Smooth muscle cell of bladder (primary cell): ENCODE measurements at places on chromosomes 2 and 18. TPM values are rescaled to one million over a fixed set of nuclear protein-coding genes. Genes with fewer than 3 reads are reported as not detected.

Gene TIA1
- total RNA-seq = 100 and 114 TPM in 2 replicates

Gene REG3G
- total RNA-seq = not detected in 2 replicates

Gene CTNNA2
- not detected in 2 replicates for total RNA-seq

Gene GCKR
- 0.14 and 0.55 TPM in 2 replicates for total RNA-seq

Gene CELF4
- total RNA-seq = 0.09 TPM in 1 of 2 replicates, not detected in the other

Gene EEF1B2
- total RNA-seq = 913 and 943 TPM in 2 replicates

Gene CYRIA
- total RNA-seq = 2.8 and 3.7 TPM in 2 replicates

Gene LCLAT1
- total RNA-seq = 10.7 and 12.7 TPM in 2 replicates

Gene UGT1A8
- total RNA-seq = 0.37 and 0.71 TPM in 2 replicates

Gene RFX8
- 1.3 and 2.0 TPM in 2 replicates for total RNA-seq

Gene GAL3ST2
- 0.18 TPM in 1 of 2 replicates, not detected in the other for total RNA-seq

Gene RBBP8
- 16.4 and 17.5 TPM in 2 replicates for total RNA-seq

Gene POMC
- 0.57 and 2.8 TPM in 2 replicates for total RNA-seq

Gene VIL1
- total RNA-seq = not detected in 2 replicates

Gene IMP4
- total RNA-seq = 84.8 and 97.4 TPM in 2 replicates

Gene CCL20
- 0.28 TPM in 1 of 2 replicates, not detected in the other for total RNA-seq

Gene CDH7
- under 0.01 TPM in 1 of 2 replicates, not detected in the other for total RNA-seq

Gene DCTN1
- total RNA-seq = 186 and 223 TPM in 2 replicates

Gene SKA1
- total RNA-seq = 6.6 and 8.1 TPM in 2 replicates

Gene CFAP53
- 0.71 and 0.74 TPM in 2 replicates for total RNA-seq

Gene FIGN
- total RNA-seq = 0.43 and 0.65 TPM in 2 replicates

Gene POLE4
- 29.0 and 30.0 TPM in 2 replicates for total RNA-seq

Gene LRRC30
- total RNA-seq = not detected in 2 replicates

Gene MRPL30
- 28.4 and 38.1 TPM in 2 replicates for total RNA-seq

Gene WNT10A
- not detected in 2 replicates for total RNA-seq

Gene ALPI
- total RNA-seq = not detected in 2 replicates

Gene DAPL1
- not detected in 2 replicates for total RNA-seq

Gene APCDD1
- 0.09 and 1.1 TPM in 2 replicates for total RNA-seq

Gene SPP2
- total RNA-seq = not detected in 2 replicates

Gene ABCB11
- total RNA-seq = not detected in 2 replicates

Gene UGT1A5
- total RNA-seq = not detected in 2 replicates

Gene SCYGR2
- total RNA-seq = not detected in 2 replicates

Gene FABP1
- not detected in 2 replicates for total RNA-seq

Gene ACKR3
- total RNA-seq = 23.9 and 44.9 TPM in 2 replicates

Gene BOLL
- not detected in 2 replicates for total RNA-seq

Gene MBP
- total RNA-seq = 13.2 and 43.8 TPM in 2 replicates

Gene FOXI3
- not detected in 2 replicates for total RNA-seq

Gene TEX261
- 20.2 and 24.3 TPM in 2 replicates for total RNA-seq

Gene EPAS1
- total RNA-seq = 42.0 and 55.2 TPM in 2 replicates

Gene PDK1
- 19.3 and 29.3 TPM in 2 replicates for total RNA-seq

Gene KIAA2012
- total RNA-seq = under 0.01 and 0.28 TPM in 2 replicates
